Mammary epithelial cell (primary cell): ENCODE measurements at places on chromosomes 3 and 15. TPM values are rescaled to one million over a fixed set of nuclear protein-coding genes. Genes with fewer than 3 reads are reported as not detected.

AGTR1 gene
- not detected for polyA plus RNA-seq

ATP13A3 gene
- polyA plus RNA-seq = 65.5 TPM

FSD2 gene
- polyA plus RNA-seq = not detected

GP5 gene
- not detected for polyA plus RNA-seq

VPS39 gene
- 25.4 TPM for polyA plus RNA-seq

CHRM5 gene
- polyA plus RNA-seq = 0.02 TPM

TFRC gene
- polyA plus RNA-seq = 115 TPM

GRCh38 chr3:126142652-126143051, 37.7 kb downstream of the ALDH1L1 start:
- DNase-seq = no peak

- DNase-seq = peak; percentile 97
These were observed 44.3 kb downstream of the PXYLP1 start for GRCh38 chr3:141275973-141276372.

GRCh38 chr15:49471733-49472132, 48.7 kb downstream of the FGF7 start:
- DNase-seq = no peak

DNA sequence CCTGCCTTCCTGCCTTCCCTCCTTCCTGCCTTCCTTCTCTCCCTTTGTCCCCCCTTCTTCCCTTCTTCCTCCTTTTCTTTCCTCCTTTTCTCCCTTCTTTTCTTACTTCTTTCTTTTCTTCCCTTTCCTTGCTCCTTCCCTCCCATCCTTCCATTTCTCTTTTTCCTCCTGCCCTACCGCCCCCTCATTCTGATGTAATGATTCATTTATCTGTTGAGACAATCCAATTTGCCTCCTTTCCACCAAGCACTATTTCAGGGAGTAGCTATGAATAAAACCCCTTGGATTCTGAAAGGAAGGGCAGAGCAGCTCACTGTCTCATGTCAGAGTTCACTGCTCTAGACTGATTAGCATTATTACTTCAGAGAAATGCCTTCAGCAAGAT, 462.6 kb downstream of the PDCD6IP start:
- no peak for DNase-seq

GRCh38 chr3:48016301-48016973, at the start of gene MAP4:
TSS of gene MAP4 (minus strand) at chr3:48016416. CDS start at chr3:47998860, 17,556 bp downstream.
- DNase-seq = no peak

DNA sequence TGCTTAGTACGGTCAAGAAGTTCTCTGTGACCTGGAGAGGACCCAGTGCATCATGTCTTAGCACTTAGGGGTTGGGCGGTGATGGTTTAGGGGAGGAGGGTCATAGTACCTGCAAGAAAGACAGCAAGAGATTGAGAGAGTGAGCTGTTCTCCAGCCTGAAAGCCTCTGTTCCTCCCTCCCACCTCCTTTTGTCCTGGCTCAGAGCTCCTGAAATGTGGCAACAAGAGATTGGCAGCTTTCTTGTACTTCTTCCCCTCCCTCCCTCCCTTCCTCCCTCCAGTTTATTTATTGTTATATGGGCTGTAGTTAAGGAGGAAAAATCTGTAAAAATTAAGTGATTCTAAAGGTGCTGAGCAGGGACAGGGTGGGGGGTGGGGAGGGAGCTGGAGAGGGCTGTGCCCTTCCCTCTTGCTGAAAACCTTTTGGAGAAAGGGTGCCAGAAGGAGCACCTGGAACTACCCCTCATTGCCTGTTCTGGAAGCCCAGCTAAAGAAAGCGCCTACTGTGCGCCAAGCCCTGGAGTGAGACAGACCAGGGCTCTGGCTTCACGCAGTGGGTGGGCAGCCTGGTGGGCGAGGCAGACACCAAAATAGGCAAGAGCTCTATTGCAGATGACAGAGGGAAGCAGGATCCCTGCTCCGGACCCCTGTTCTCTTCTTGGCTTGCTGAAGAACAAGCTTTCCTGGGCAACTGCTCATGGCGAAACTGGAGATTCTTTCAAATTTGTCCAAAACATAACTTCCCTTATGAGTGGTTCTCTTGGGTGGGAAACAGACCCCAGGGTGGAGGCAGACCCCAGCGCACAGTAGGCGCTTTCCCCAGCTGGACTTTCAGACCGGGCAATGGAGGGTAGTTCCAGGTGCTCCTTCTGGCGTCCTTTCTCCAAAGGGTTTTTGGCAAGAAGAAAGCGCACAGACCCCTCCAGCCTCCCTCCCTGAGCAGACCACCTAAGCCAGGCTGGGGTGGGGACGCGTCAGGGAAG, 35.6 kb downstream of the LINGO1 start:
- no peak for DNase-seq

DNA sequence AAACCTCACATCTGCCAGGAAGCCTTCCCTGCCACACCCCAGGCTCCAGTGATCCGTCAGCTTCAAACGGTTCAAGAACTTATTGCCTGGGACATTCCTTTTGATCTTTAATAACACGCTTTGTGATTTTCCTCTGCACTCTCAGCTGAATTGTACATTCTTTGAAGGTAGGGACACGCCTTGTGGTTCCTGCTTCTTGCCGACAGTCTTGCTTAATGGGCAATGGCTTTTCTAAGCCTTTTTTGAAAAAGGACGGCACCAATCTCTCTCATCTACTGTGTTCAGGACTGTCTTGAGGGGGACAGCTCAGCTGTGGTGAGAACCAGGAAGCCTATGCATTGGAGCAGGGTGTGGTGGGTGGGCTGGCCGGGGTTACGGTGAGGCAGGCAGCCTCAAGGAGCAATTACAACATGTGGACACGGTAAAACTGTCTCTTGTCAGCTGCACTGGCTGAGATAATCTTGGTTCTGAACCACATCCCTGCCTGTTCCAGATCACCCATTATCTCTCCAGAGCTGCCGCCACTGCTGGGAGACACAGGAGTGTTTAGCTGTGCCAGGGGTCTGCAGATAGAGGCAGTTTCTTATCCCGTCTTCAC, 46.0 kb upstream of the GLCE start:
- peak; percentile 39 for DNase-seq

DNA sequence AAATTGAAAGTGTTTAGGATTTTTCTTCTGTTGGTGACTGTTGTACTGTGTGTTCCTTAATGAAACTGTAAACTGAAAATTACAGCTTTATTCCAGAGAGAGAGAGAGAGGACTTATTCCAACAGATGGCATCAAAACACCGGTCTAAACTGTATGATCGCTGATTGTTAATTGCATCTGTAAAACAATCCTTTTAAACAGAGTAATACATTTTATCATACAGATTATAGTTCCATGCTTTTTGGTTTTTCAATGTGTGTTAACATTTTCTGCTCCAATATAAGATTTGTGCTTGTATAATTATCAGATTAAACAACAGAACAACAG, 289.7 kb upstream of the DNAJC19 start:
- no peak for DNase-seq

- no peak for DNase-seq
These were observed 149.3 kb upstream of the ATP11B start for GRCh38 chr3:182644013-182644412.

DNA sequence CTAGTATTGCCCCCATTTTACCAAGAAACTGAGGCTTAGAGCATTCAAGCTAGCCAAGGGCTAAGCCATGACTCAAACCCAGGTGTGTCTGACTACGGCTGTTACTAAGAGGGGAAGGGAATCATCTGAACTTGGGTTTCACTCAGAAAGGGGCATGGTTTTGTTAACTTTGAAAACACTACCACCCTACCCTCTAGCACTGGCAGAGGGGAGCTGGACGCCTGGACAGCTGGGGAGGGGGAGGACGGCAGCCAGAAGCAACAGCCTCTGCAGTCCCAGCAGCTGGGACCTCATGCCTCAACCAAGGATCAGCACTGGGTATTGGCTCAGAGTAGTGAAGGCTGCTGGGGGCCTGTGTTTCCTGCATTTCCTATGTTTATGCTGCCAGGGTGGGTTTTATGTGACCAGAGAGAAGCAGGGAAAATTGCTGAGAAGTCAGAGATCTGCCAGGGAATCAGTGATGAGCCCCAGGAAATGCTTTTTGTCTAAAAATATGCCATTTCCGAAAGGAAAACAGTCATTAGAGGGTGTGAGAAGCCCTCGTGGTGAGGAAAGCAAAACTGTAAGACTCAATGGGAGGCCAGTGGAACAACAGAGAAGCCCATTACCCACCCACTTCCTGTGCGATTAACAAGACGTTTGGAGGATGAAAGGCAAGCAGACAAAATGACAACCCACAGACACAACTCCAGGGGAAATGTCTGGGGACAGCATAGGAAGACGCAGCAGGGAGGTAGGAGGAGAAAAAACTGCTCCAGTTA, 41.2 kb downstream of the LIPC start:
- DNase-seq = peak; percentile 88

GRCh38 chr3:136567599-136568188, 184.5 kb downstream of the STAG1 start:
- no peak for DNase-seq
